ENCODE measurements at places on chromosomes 2 and 18. TPM values are rescaled to one million over a fixed set of nuclear protein-coding genes. Genes with fewer than 3 reads are reported as not detected.

The FIGLA gene
- not detected for total RNA-seq

DNA sequence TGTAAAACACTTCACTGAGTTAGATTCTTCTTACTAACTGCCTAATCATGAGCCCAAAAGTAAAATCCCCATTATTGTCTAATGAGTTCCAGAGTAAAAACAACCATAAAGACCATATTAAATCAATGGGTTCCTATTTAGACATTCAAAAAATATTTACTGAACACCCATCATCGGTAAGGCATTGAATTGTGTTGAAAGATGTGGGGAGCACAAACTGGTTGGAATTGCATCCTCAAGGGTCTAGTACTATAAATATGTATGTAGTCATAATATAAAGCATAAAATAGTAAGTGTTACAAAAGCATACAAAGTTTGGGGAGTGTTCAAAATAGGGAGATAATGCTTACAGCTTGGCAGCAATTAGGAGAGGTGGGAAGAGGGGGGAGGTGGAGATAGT, 3.0 kb upstream of the MARCHF4 start:
- no peak overlapping the region for H3K27ac ChIP-seq
- H3K36me3 ChIP-seq: no peaks in the 10 kb centered on the region
- peaks cover 24% of the 10 kb centered on the region for H3K4me1 ChIP-seq
- no peak overlapping the region for H3K4me3 ChIP-seq
- no peak for DNase-seq

DNA sequence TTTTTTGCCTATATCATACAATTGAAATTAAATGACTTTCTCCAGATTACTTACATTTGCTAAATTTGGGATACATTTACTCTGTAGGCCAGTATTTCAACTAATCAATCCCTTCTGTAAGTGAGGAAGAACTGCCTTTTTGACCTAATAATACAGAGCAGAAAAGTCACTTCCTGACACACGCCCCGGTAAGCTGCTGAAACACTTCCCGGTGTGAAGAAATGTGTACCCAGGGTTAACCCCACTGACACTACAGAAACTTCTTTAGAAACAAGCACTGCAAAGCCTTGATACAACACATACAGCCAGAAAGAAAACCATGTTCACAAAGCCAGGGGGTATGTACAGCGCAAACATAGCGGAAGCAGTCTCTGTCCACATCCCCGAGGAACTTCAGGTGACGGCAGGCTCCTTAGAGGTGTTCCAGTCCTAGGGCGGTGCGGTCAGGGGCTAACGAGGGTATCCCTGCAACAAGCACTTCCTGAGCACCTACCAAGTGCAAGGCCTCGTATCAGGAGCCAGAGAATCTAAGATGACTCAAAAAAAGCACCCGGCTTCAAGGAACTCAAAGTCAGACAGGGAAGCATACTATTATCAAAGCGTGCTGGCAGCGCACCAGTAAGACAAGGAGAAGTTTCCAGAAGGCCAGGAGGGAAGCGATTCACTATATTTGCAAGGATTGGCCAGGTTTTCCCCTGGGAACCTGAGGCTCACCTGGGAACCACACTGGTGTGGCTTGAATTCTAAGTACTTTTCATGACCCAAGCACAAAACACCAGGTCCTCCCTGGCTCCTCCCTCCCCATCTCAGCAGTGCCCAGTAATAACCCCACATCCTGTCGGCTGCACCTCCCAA, 46.6 kb downstream of the ZNF516 start:
- no peak for DNase-seq
- H3K27me3 ChIP-seq: no peaks in the 10 kb centered on the region
- H3K36me3 ChIP-seq: no peaks in the 10 kb centered on the region
- H3K27ac ChIP-seq: no peak overlapping the region
- H3K4me3 ChIP-seq: no peak overlapping the region
- H3K4me1 ChIP-seq: peaks cover 62% of the 10 kb centered on the region

DNA sequence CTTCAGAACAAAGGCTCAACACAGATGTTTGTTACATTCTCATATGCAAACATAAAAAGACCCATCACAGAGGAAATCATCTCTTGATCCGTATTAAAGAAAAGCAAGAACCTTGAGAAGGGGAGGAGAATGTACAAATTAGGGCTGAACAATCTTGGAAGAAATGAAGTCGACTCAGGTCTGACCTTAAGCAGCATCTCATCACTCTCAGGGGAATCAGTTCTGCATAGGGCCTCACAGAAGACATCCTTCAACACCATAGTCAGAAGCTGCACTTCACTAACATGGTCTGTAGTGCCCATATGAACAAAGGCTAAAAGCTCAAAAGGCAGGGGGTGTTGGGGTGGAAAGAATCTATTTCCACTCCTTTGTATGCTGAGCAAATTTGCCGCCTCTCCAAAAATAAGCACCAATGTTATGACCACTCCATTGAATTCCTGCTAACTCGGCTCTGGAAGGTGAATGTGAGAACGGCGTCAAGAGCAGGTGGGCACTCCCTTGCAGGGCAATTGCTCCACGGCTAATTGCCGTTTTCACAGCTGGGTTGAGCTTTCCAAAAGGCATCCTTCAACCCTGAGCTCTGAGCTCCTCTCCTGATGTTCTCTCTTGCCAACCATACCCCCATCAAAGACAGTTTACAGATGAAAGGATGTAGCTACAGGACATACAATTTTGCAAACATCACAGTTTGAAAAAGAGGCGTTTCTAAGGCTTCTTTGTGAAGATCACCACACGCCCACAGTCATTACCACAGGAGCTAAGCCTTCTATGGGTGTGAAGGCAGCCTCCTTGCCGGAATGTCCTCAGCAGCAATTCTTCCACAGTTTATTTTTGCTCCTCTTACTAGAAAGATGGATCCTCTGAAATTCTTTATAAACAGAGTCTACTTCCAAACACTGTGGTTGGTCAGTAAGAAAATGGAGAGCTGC, 10.0 kb downstream of the KLF7 start:
- H3K27me3 ChIP-seq: no peaks in the 10 kb centered on the region
- peaks cover 58% of the 10 kb centered on the region for H3K4me1 ChIP-seq
- H3K4me3 ChIP-seq: no peak overlapping the region
- H3K36me3 ChIP-seq: peaks cover 6% of the 10 kb centered on the region

Measured in astrocyte (in vitro differentiated cells and primary cell).